ENCODE measurements at places on chromosomes 3 and 15.

GRCh38 chr15:71362987-71363968, 248.0 kb downstream of the THSD4 start:
- DNase-seq: no peak

GRCh38 chr3:173869766-173870165, 472.2 kb downstream of the NLGN1 start:
- DNase-seq: no peak

DNA sequence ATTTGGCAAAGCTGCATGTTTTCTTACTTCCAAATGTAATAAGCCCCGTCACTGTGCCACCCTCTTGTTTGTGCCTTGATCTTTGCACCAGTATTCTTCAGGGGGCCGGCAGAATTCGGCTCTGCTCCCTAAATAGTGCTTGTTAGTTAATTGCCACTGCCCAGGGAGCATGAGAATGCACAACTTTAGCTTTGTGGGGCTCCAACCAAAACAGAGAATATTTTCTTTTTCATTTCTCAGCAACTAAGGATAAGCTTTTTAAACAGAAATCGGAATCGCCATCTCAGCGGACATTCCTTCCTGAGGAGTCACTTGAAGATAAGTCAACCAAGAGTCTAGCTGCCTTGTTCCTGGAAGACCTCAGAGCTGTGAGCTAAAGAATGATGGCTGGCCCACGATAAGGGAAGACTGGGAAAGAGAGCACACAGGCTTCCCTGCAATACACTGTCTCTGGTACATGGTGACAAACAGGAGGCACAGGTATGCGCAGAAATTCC, 106.0 kb downstream of the LRIG1 start:
- no peak for DNase-seq

GRCh38 chr15:28133281-28133680, 34.2 kb upstream of the OCA2 start:
- DNase-seq: no peak

- no peak for DNase-seq
These were observed 463.2 kb upstream of the GBE1 start for GRCh38 chr3:82224661-82225060.

DNA sequence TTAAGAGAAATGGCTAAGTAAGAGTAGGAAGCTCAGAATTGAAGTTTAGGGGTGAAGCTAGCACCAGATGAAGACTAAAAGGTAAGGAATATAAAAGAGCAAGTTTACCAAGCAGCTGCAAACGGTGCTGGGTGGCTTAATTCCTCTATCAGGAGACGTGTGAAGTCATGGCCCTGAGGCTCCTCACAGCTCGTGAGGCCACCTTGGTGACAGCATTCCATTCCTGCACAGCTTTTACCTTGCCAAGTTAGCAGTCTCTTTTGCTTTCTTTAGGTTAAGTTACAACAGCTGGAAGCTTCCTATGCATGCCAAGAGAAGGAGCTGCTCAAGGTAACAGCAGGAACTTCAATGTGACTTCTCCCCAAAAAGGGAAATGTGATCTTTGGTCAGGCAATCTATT, 6.4 kb downstream of the TMCO5A start:
- no peak for DNase-seq

DNA sequence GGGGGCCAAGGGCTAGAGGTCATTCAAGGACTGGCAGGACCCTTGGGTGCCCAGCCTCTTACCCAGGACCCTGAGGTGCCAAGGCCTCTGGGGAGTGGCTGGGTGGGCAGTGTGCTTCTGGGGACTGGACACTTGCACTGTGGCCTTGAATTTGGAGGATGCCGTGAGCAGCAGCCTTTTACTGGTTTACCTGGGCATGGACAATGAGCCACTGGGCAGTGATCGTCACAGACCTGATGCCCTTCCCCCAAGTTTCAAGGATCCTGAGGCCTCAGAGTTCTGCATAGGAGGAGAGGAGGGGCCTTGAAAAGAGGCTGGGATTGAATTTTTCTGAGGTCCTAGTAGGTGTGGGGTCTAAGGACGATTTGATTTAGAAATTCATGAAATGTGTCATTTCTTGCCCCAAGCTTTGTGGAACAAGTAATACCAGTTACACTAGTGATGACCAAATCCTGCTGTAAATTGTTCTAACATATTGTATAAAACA, 146.1 kb upstream of the TPM1 start:
- DNase-seq: no peak

GRCh38 chr3:187314176-187314575, 22.6 kb upstream of the MASP1 start:
- no peak for DNase-seq

DNA sequence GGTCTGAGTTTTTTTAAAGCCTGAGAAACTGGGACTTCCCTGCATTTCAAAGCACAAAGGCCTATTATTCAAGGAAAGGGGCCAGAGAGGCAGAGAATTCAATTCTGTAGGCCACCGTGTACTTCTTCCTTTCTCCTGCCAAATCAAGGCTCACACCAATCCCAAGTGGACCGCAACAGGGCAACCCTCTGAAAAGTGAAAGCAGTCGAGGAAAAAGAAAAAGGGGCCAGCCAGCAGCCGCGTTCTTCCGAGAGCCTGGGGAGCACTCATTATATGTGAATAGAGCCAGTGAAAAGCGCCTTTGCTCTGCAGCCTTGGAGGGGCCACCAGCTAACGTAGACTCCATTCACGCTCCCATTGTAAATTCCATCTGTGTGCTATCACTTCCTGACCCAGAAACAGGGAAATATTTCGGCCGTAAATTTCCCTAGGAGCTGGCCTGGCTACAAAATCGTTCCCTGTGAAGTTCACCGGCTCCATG, 45.9 kb upstream of the THUMPD3 start:
- DNase-seq: no peak

DNA sequence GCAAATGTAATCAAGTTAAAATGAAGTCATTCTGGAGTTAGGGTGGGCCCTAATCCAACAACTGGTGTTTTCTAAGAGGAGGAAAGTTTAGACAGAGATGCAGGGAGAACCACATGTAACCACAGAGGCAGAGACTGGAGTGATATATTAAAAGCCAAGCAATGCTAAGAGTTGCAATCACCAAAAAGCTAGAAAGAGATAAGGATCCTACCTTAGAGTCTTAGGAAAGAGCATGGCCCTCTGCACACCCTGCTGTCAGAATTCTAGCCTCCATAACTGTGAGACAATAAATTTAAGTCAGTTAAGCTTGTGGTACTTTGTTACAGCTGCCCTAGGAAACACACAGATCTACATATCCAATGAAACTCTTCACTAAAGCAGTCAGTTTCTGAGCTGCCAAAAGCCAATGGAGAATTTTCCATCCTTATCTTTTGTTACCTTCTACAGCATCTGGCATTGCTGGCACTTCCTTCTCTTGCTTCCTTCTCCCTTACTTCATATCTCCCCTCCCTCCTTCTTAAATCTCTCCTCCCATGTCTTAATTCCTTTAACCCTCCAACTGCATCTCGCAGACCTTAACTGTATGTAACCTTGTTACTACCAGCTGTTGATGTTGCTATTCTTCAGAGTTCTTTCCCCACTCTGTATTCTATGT, 11.2 kb downstream of the DCBLD2 start:
- DNase-seq: no peak

DNA sequence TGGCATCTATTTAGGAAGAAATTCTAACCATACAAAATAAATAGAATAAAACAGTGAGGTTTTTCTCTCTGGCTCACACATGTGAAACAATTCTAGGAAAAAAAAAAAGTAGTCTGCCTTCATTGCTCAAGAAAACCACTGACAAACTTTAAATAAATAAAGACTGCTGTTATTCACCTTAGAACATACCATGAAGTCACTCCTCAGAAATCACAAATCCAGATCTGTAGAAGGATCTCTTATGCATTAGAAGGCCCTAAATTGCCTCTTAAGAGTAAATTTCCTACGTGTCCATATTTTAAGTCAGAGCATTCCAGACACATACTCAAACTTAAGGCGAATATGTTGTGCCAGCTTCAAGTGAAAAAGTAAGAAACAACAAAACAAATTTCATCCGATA, 217.3 kb downstream of the ZIC4 start:
- no peak for DNase-seq

GRCh38 chr3:152319831-152320617, 51.3 kb downstream of the MBNL1 start:
- no peak for DNase-seq

GRCh38 chr15:27037501-27037900, 66.5 kb downstream of the GABRG3 start:
- no peak for DNase-seq

GRCh38 chr15:35444557-35445204, 101.3 kb downstream of the DPH6 start:
- no peak for DNase-seq

GRCh38 chr3:122902326-122902725, 107.5 kb downstream of the SLC49A4 start:
- DNase-seq: no peak

GRCh38 chr3:182913889-182914288, 66.4 kb downstream of the DCUN1D1 start:
- DNase-seq: no peak

GRCh38 chr3:21705769-21706168, 45.2 kb downstream of the ZNF385D start:
- DNase-seq: no peak

- no peak for DNase-seq
These were observed 20.4 kb downstream of the SEC61A1 start for GRCh38 chr3:128072454-128073184.

- no peak for DNase-seq
These were observed 5.7 kb downstream of the APH1B start for GRCh38 chr15:63283126-63283525.

- DNase-seq: no peak
These were observed 193.0 kb downstream of the ATP10A start for GRCh38 chr15:25670025-25670554.

- DNase-seq: no peak
These were observed 20.3 kb downstream of the XXYLT1 start for GRCh38 chr3:195250473-195251251.

DNA sequence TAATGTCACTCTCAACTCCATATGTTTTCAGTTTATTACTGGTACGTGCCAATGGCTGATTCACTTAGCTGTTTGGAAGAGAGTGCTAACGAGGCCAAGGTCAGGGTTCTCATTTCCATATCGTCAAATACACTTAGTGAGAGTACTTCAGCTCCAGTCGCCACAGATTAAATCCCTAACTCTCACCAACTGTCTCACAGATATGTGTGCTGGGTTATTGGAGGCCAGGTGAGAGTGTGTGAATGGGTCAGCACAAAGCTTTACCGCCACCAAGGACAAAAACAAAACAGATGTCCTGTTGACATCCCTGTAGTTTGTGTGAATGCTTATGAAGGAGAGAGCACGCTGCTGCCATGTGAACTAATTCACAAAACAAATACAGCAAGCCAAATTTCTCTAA, 133.5 kb upstream of the TBL1XR1 start:
- DNase-seq: no peak

DNA sequence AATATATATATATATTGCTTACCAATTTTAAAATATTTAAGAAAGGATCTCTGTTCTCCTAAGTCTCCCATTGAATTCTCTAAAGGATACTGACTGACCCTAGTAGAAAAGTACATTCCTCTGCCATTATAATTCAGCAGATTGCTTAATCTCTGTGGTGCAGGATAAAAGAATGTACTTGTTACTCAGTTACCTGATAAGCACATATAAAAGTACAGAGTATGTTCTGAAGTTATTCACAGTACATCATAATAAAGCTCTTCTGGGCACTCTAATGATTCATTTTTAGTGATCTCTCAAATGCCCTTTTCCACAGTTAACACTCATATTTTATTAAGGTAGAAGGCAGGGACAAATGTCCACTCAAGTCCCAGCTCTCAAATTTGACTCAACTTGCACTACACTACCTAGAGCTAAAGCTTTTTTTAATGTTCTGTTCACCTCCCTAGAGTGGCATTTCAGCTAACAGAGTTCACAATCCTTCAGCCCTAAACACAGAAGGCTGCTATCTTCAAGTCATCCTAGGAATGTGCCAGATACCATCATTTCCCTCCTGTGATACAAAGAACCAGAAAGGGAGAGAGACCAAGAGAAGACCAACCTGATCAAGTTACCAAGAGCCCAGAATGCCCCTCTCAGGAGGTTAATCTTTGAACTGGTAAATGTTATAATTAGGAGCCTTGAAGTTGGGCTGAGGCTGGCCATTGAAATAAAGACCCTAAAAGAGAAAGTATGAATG, 53.3 kb downstream of the MEIS2 start:
- DNase-seq: no peak

- DNase-seq: no peak
These were observed 14.5 kb upstream of the IL16 start for GRCh38 chr15:81182031-81182755.

DNA sequence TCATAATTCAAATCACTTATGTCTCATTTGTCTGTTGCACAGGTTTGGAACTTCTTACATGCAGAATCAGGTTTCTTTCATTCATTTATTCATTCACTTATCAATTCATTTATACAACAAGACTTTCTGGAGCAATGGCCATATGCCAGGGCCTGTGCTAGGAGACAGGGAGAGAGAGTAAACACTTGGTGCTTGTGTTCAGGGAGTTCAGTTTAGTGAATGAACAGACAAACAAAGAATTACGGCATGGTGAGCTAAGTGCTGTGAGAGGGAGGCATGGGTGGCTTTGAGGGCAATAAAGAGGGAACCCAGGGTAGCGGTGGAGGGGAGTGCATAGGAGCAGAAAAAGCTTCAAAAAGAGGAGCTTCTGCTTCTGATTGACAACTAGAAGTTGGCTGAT, 8.5 kb upstream of the IREB2 start:
- no peak for DNase-seq

DNA sequence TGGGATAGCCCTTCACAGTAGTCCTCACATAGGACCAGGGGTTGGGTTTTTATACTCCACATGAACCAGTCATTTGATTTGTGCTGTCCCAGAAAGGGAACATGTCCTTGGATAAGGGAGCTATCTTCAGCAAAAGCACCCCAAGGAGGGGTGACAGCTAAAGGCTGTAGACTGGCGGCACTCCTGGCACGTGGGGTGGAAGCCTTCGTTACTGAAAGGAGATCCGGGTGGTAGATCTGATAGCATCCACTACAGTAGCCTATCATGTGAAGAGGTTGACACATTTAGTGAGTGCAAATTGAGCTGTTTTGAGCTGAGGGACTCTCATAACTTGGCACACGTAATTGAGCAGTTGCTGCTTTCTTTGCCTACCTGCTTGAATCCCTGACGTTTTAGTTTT, 588.8 kb upstream of the GOLIM4 start:
- no peak for DNase-seq

GRCh38 chr15:41783296-41783695, 9.0 kb downstream of the MAPKBP1 start:
- no peak for DNase-seq

GRCh38 chr15:55552451-55552850, 35.7 kb downstream of the PYGO1 start:
- no peak for DNase-seq

DNA sequence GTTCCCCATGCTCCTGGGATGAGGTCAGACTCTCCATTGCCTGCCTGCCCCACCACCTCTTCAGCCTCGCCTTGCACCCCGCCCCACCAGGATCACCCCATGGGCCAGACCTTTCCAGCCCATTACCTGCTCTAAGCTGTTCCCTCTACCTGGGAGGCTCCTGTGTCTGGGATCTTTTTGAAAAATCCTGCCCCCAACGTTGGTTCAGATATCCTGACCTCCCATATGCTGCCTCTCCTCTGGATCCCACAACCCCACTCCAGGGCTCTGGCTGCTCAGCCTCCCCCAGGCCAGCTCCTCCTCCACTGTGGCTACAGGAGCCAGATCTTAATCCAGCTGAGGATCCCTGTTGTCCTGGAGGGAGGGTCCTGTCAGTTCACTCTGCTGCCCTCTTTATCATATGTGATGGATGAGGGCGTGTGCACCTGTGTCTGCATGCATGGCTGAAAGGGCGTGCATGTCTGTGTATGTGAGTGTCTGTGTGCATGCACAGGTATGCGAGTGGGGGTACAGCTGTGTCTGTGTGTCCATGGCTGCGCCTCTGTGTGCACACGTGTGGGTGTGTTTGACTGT, 21.7 kb upstream of the ALAS1 start:
- no peak for DNase-seq
